ENCODE measurements at places on chromosomes 11 and 22.

DNA sequence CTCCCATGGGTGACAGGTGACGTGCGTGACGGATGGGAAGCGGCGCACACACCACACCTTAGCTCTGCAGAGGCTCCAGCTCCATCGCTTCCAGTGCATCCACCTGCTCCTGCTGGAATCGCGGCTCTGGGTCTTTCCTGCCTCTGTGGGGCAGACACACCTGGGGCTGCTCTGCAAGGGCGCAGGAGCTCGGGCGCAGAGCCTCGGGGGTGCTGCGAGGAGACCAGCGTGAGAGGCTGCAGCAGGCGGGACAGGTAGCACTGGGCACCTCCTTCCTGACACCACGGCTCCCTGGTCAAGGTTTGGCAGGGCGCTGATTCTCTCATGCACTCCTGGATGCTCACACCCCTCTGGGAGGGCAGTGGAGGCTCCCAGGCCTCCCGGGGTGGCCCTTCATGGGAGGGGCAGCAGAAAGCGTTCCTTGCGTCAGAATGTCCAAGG is 1494.3 kb downstream of the BRD1 start:
- no peak for DNase-seq

- DNase-seq, result no peak
Observed at GRCh38 chr11:109696191-109696897, 274.4 kb downstream of the C11orf87 start.

GRCh38 chr11:117662255-117662654 is 134.8 kb downstream of the DSCAML1 start:
- no peak for DNase-seq

GRCh38 chr11:69201764-69202370 is 46.1 kb downstream of the SMIM38 start:
- no peak for DNase-seq

- DNase-seq, result peak; percentile 87
Observed at GRCh38 chr11:10414659-10415058, 40.4 kb upstream of the AMPD3 start.

GRCh38 chr11:45644981-45645889 is 20.2 kb downstream of the CHST1 start:
- DNase-seq, result no peak

GRCh38 chr11:68264244-68264643 is 7.5 kb downstream of the C11orf24 start:
- DNase-seq, result no peak

- DNase-seq, result no peak
Observed at GRCh38 chr11:112348480-112349029, 87.9 kb upstream of the PLET1 start.

DNA sequence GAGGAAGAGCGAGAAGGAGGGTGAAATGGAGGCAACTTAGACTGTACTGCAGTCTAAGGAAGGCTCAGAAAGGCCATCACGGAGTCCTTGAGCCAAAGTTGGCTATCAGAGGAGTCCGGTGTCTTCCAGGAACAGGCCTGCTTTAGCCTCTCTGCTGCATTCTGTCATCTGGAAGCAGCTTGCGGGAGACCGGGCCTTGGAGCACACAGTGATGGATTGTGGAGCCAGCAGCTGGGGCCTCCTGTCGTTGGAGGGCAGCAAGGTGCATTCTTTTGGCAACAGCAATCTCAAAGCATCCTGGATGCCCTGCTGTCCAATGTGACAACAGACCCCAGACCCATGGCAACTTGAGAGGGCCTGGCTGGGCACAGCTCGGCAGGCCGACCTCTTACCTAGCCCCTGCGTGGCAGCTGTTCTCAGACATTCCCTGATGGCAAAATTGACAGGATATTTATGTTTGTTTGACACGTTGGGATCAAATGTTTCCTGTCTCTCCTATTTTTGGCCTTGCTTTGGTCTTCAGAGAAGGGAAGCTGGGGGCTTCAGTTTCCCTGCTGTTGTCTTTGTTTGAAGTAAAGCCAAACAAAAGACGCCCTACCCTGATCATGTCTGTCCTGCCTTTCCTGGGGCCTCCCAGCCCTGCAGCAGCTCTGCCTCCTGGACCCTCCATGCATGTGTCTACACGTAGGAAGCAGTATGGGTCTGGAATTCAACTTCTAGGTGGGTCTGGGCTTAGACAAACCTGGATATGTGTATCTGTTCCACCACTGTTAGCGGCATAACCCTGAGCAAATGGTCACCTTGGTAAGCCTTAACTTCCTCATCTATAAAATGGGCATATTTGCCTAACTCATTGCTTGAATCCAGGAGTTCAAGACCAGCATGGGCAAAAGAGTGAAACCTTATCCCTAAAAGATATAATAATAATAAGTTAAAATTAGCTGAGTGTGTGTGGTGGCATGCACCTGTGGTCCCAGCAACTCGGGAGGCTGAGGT is 43.9 kb upstream of the LMO2 start:
- DNase-seq, result no peak

GRCh38 chr22:18044548-18045271 is 20.3 kb upstream of the MICAL3 start:
- DNase-seq, result no peak

GRCh38 chr11:78689101-78689500 is 114.4 kb upstream of the NARS2 start:
- DNase-seq, result no peak

DNA sequence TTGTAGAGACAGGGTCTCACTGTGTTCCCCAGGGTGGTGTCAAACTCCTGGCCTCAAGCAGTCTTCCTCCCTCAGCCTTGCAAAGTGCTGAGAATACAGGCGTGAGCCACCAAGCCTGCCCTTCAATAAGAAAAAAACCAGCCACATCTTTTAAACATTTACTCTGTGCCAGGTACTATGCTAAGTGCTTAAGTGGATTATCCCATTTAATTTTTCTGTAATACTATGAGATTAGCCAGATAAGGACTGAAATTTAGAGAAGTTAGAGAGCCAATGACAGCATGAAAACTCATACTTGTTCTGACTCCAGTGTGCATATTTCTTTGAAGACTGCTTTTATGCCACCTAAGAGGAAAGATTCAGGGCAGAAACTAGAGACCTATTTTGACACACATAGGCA is 35.7 kb downstream of the PPME1 start:
- DNase-seq, result no peak

DNA sequence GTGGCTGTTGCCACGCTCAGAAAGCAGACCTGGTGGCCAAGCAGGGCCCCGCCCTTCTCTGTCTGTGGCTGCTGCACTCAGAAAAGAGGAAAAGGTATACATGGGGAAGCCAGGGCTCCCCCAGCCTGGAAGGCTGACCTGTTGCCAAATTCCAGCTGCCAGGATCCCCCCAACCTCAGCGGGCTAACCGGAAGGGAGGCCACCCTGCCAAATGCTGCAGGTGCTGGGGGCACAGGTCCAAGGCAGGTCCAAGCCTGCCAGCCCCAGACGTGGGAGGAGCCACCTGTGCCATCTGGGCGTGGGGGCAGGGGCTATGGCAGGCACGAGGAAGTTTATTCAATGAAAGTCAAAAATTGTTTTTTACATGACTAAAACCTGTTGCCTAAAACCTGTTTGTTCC is 2.6 kb downstream of the NPTXR start:
- DNase-seq, result no peak

- no peak for DNase-seq
Observed at GRCh38 chr11:96538104-96538503, 148.3 kb downstream of the JRKL start.

DNA sequence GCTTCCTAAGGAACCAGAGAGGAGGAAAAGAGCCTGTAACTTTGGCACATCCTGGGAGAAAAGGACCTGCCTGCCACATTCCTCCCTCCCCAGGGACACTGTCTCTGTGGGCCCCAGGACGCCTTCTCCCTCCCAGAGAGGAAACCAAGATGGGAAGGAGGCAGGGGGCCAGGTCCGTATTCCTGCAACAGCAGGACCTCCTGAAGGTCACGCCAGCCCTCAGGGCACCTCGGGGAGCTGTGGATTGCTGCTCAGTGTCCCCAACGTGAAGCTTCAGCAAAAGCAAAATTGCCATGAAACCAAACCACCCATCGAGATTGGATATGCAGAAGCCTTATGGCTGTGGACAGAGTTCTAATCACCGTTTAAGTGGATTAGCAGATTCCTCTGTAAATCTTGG is 86.7 kb downstream of the ARHGAP8 start:
- no peak for DNase-seq

GRCh38 chr22:22800716-22801115 is 86.9 kb upstream of the IGLL5 start:
- peak; percentile 79 for DNase-seq

DNA sequence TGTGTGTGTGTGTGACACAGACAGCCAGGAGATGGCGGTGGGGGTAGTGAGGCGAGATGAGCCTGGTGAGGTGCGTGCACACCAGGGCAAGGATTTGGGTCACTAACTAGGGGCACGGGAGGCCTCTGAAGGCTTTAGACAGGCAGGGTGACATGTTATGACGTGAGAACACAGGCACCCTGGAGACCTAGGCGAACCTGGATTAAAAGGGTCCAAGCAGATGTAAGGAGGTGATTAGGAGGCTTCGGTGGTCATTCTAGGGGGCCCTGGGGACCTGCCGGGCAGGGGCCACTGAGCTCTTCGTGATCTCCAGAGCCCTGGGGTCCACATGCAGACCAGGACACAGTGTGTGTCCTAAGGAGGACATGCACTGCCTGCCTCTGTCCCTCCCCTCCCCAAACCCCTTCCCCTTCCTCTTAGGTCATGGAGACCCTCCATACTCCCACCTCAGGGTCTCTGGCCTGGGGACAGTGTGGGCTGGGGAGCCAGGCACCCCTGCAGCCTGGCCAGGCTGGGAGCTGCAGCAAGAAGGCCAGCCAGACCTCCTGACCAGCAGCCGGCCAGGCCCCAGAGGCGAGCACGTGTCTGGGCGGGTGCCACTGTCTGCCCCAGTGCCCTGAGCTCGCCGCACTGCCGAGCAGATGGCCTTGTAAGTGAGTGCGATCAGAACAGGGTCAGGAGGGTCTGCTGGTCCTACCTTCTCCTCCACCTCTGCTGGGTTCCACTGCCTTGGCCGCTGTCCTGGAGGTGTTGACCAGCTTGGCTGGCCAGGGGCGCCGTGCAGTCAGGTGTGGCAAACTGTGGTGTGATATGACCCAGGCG is 32.1 kb downstream of the IFT27 start:
- DNase-seq, result no peak

DNA sequence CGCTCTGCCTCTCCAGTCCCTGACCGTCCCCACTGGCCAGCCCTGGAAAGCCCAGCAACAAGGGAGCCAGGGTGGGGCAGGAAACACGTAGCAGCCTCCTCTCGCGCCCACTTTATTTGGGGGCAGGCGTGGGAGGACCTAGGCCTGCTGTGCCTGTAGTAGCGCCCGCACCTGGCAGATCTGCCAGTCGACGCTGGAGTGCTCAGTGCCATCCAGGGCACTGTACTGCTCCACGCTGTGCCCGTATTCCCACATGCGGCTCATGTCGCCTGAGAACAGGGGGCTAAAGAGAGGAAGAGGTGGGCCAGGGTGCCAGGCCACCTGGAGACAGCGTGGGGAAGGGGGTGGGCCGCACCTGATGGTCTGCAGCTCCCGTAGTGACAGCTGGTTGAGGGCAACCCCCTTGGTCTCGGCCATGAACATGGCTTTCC is 17.0 kb upstream of the DRICH1 start:
- no peak for DNase-seq

- no peak for DNase-seq
Observed at GRCh38 chr22:43256976-43257545, 70.1 kb upstream of the TTLL12 start.

DNA sequence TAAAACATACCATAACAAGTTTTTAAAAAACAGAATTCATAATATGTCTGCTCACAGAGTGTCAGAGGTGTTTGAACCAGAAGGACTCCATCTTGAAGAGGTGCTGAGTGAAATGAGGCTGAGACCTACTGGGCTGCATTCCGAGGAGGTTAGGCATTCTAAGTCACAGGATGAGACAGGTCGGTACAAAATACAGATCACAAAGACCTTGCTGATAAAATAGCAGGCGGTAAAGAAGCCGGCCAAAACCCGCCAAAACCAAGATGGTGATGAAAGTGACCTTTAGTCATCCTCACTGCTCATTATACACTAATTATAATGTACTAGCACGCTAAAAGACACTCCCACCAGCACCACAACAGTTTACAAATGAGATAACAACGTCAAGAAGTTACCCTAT is 116.4 kb downstream of the ARHGAP32 start:
- no peak for DNase-seq

GRCh38 chr11:99535819-99536218 is 515.1 kb downstream of the CNTN5 start:
- DNase-seq, result no peak

DNA sequence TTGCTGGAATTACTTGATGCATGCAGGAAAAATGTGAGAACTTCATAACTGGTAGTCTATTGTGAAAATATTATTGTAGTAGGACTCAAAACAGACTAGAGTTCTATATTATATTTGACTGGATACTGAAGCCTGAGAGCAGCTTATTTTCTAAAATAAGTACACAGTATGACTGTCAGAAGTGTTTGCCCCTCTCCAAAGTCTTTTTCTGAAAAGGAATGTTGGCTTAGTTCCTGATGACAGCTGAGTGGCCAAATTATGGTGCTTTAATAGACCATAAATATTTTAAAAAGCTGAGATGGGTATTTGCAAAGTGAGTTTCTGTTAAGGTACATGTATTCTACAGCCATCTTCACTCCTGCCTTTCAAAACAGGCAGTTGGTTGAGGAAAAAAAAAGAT is 13.1 kb downstream of the ZBED5 start:
- no peak for DNase-seq

DNA sequence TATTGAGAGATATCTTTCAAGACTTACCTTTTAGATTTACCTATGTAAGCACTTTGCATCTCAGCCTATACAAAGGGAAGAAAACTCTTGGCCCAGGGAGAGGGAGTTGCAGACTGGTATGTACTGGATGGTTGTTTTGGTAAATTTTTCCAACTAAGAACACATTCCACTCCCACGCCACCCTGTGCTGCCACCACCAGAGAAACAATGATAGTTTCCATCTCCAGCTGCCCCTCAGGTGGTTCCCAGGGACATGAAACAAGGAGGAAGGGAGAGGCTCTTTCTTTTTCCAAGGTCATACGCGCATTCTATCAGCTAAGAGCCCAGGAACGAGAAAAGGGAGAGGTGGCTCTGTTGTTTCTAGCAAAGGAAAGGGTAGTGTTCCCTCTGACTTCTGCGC is 34.4 kb downstream of the CCDC34 start:
- no peak for DNase-seq

DNA sequence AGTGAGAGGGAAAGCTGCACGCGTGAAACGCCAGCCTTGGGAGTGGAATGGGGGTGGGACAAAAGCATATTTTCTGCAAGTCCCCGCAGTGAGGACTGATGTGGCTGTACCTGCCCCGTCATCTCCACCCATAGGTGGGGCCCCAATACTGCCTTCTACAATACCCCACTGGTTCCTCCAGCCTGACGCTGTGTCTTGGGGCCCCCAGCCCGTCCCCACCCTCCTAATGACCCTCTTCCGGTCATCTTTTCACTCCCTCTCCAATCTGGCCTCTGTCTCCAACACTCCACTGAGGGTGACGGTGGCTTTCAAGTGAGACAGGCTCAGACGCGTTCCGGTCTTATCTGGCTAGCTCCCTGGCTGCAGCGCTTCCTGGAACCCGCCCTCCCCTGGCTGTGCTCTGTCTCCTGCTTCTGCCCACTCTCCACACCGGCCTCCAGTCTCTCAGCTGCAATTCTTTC is 104.2 kb downstream of the MICAL3 start:
- DNase-seq, result no peak

- DNase-seq, result no peak
Observed at GRCh38 chr11:46402957-46403902, 11.7 kb upstream of the CHRM4 start.
